ENCODE measurements at places on chromosomes 2 and 18. TPM values are rescaled to one million over a fixed set of nuclear protein-coding genes. Genes with fewer than 3 reads are reported as not detected.

GRCh38 chr2:65397122-65397521, 35.3 kb downstream of the SPRED2 start:
- H3K27ac ChIP-seq, result no peak overlapping the region
- no peak overlapping the region for H3K4me3 ChIP-seq
- peaks cover 56% of the 10 kb centered on the region for H3K4me1 ChIP-seq

DNA sequence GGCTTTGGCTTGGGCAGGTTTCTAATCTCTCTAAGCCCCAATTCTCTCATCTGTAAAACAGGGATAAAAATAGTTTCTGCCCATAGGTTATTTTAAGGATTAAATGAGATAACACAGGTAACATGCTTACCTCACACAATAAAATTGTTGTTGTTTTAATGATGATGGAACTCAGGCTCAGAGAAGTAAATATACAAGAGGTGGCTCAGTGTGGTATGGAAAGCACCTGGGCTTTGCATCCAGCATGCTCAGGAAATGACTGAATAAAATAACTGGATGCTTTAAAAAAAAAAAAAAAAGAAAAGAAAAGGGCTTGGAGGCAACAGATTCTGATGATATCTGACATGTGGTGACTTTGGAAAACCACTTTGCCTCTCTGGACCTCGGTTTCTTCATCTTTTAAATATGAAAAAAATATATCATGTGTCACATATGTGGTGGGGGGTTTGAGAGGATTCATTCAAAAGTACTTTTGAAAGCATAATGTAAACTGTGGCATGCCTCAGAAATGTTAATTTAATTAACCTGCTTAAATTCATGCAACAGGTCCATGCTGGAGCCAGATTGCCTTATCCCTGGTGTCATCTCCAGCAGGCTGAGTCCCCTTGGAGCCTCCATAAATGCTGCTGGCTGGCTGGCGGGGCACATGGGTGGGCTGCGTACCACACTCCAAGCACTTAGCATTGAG, 112.8 kb upstream of the CDC42EP3 start:
- DNase-seq, result no peak
- H3K4me3 ChIP-seq, result no peak overlapping the region
- no peak overlapping the region for H3K27ac ChIP-seq

DNA sequence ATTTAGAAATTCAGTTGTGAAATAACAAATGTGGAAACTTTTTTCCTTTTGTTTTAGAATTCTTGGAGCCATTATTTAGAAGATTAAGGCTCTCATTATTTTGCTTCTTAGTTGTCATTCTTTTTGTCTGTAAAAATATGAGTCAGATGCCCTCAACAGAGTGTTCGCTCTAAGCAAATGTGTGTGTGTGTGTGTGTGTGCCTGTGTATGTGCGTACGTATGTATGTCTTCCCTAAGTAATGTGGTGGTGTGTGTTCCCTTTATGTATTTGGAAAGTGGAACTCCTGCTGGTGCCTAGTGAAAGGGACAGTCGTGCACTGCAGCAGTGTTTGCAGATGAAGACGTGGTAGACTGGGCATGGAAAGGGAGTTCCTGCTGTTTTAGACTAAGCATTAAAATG, 27.5 kb downstream of the ZNF407 start:
- DNase-seq, result no peak
- no peak overlapping the region for H3K27ac ChIP-seq
- H3K4me1 ChIP-seq, result peaks cover 4% of the 10 kb centered on the region
- no peaks in the 10 kb centered on the region for H3K27me3 ChIP-seq

- no peak for DNase-seq
- no peaks in the 10 kb centered on the region for H3K4me1 ChIP-seq
- H3K4me3 ChIP-seq, result no peak overlapping the region
- no peak overlapping the region for H3K27ac ChIP-seq
- H3K27me3 ChIP-seq, result no peaks in the 10 kb centered on the region
Observed at GRCh38 chr2:23135481-23136100, 249.4 kb upstream of the KLHL29 start.

DNA sequence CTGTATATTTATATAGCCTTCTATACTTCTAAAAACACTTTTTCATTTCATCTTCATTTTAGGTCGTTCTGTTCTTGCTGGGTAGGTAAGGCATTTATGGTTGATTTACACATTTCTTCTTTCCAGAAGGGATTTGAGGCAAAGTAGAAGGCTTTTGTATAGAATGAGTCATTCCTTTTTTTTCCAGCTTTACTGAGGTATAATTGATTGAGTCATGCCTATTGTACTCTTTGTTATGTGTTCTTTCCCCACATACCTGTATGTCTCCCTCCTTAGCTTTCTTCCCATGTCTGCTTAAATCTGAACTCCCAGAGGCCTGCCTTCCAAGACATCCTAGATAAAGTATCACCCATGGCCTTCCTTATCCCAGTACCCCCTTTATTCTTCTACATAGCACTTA, 4.8 kb upstream of the CDC42EP3 start:
- no peak overlapping the region for H3K27ac ChIP-seq
- no peaks in the 10 kb centered on the region for H3K4me1 ChIP-seq
- no peak overlapping the region for H3K4me3 ChIP-seq
- H3K27me3 ChIP-seq, result no peaks in the 10 kb centered on the region
- H3K36me3 ChIP-seq, result no peaks in the 10 kb centered on the region

- peaks cover 10% of the 10 kb centered on the region for H3K36me3 ChIP-seq
- DNase-seq, result no peak
- no peaks in the 10 kb centered on the region for H3K4me1 ChIP-seq
- H3K4me3 ChIP-seq, result peak overlapping the region; percentile 89
- no peaks in the 10 kb centered on the region for H3K27me3 ChIP-seq
Observed at GRCh38 chr18:9135912-9136314, 668 bp upstream of the ANKRD12 start.

DNA sequence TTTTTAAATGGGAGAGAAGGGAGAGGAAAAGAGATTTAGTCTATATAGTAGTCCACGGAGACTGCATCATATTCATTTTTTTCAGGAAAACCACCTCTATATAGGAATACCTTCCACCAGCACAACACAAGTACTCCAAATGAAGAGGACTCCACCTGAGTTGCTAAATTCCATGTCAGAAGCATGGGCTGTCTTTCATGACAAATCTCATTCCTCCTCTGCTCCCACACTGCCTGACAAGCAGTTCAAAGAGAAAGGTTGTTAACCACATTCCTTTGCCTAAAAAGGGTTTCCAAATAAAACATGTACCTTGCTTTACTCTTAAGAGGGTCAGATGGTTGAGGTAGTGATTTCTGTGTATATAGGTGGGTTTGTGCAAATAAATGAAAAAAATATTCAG, 122.0 kb downstream of the TMEFF2 start:
- DNase-seq, result no peak
- H3K27ac ChIP-seq, result no peak overlapping the region
- no peaks in the 10 kb centered on the region for H3K27me3 ChIP-seq

GRCh38 chr18:24995056-24995455, 356.9 kb downstream of the ZNF521 start:
- DNase-seq, result no peak
- no peak overlapping the region for H3K4me3 ChIP-seq
- no peaks in the 10 kb centered on the region for H3K4me1 ChIP-seq
- H3K27ac ChIP-seq, result no peak overlapping the region
- H3K27me3 ChIP-seq, result no peaks in the 10 kb centered on the region

DNA sequence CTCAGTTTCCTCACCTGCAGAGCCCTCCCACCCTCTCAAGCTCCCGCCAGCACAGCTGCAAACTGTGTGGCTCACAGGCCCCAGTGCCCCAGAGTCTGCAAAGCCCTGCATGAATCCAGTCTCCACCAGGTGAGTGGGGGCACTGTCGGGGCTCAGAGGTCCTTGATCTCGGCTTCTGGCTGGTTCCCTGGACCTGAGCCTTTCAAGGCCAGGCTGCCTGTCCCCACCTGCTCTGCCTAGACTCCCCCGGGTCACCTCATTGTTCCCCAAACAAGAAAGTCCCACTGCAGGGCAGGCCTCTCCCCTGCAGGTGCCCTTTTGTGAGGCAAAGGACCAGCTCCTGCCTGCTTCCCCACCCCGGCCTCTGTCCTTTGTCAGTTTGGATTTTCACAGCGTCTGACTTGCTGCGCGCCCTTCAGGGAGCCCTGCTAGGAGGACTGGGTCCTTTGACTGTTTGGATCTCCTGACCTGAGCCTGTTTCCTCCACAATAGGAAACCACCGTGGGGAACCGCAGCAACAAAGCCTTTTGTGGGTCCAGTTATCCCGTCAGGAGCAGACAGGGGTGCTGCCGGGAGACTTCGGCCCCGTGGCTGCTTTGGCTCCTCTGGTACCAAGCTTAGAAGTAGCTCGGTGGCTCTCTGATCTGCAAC, 200.5 kb upstream of the HDAC4 start:
- H3K27me3 ChIP-seq, result no peaks in the 10 kb centered on the region
- no peaks in the 10 kb centered on the region for H3K36me3 ChIP-seq
- no peak overlapping the region for H3K27ac ChIP-seq
- no peak for DNase-seq
- H3K4me1 ChIP-seq, result no peaks in the 10 kb centered on the region

DNA sequence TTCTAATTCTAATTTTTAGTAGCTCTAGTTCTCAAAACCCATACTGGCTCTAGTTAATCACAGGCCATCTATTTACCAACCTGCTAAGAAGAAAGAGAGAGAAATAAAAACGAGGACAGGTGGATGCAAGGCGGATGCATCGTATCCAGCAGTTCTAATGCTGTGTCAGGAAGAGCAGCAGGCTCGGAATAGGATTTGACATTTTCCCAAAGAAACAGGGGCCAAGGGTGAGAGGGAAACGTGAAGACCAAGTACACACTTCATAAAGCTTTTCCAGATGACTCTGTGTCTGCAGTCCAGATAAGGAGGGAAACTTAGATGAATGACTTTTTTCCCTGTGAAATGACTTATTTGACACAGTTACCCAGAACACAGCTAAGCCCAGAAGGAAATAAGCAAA, 117.5 kb downstream of the ESCO1 start:
- DNase-seq, result no peak
- H3K27ac ChIP-seq, result no peak overlapping the region
- H3K4me3 ChIP-seq, result no peak overlapping the region

GRCh38 chr2:197345846-197346370, 35.3 kb upstream of the ANKRD44 start:
- no peaks in the 10 kb centered on the region for H3K27me3 ChIP-seq
- H3K4me3 ChIP-seq, result no peak overlapping the region
- H3K27ac ChIP-seq, result no peak overlapping the region
- no peak for DNase-seq
- no peaks in the 10 kb centered on the region for H3K36me3 ChIP-seq

- no peak overlapping the region for H3K4me3 ChIP-seq
- no peaks in the 10 kb centered on the region for H3K4me1 ChIP-seq
- no peaks in the 10 kb centered on the region for H3K36me3 ChIP-seq
- H3K27me3 ChIP-seq, result no peaks in the 10 kb centered on the region
Observed at GRCh38 chr2:113117541-113118262, 9.7 kb upstream of the IL1RN start.

DNA sequence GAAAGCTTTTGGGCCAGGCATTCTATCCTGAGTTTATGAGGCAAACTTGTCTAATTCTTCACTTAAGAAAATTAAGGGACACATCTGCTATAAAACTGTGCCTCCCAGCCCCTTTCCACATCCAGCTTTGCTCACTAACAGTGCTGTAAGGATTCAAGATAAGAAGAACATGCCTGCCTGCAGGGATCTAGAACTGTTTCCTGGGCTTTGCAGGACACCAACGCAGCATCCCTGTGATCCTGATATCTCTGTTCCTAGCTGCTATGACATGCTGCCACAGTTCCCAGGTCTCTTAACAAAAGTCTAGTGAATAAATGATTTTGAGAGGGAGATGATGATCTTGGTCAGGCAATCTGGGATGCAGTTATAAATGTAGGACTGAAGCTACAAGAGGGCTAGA, 12.4 kb downstream of the B4GALT6 start:
- H3K36me3 ChIP-seq, result no peaks in the 10 kb centered on the region
- peaks cover 11% of the 10 kb centered on the region for H3K4me1 ChIP-seq
- DNase-seq, result no peak
- H3K4me3 ChIP-seq, result no peak overlapping the region
- H3K27me3 ChIP-seq, result no peaks in the 10 kb centered on the region

GRCh38 chr2:225293638-225294037, 105.9 kb upstream of the NYAP2 start:
- H3K4me3 ChIP-seq, result no peak overlapping the region
- H3K36me3 ChIP-seq, result no peaks in the 10 kb centered on the region
- no peak overlapping the region for H3K27ac ChIP-seq

- DNase-seq, result no peak
- H3K4me3 ChIP-seq, result no peak overlapping the region
- H3K36me3 ChIP-seq, result no peaks in the 10 kb centered on the region
- no peaks in the 10 kb centered on the region for H3K27me3 ChIP-seq
Observed at GRCh38 chr2:39107156-39107555, 13.7 kb downstream of the SOS1 start.

DNA sequence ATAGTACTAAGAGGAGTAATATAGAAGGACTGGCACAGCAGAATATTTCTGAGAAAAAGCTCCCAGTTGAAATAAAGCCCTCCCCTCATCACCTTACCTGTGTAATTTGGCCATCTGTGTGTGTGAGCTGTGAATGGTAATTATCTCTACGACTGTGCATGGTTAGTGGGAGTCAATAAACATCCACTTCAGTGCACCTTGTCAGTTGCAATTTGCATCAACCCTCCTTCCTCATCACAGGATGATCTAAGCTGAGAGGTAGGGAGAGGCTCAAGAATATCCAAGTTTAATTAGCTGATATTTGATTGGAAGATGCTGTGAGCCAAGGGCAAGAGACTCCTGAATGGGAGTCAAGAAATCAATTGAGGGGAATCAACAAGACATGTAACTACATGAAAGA, 694.9 kb upstream of the KLHL29 start:
- H3K4me1 ChIP-seq, result peaks cover 5% of the 10 kb centered on the region
- H3K4me3 ChIP-seq, result no peak overlapping the region
- no peak for DNase-seq
- no peak overlapping the region for H3K27ac ChIP-seq

DNA sequence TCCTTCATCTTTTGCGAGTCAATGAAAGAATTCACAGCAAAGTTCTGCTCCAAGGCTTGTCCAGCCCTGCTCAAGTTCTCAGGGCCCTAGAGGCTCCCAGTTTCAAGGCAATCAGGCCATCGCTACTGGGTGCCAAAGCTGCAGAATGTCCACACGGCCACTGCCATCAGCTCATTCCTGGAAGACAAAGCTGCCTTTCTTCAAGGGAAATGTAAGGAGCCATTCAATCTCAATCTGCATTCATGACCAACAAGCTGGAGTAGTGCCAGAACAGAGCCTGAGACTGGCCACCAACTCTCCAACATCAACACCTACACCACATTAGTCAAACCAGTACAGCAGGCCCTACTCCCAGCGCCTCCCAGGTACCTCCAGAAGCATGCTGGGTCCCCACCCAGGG, 202.2 kb downstream of the TCF4 start:
- no peaks in the 10 kb centered on the region for H3K4me1 ChIP-seq
- no peaks in the 10 kb centered on the region for H3K36me3 ChIP-seq

GRCh38 chr2:45781464-45781811, 130.0 kb downstream of the PRKCE start:
- no peak overlapping the region for H3K4me3 ChIP-seq
- H3K27ac ChIP-seq, result no peak overlapping the region
- H3K4me1 ChIP-seq, result peaks cover 27% of the 10 kb centered on the region
- DNase-seq, result no peak

- H3K36me3 ChIP-seq, result no peaks in the 10 kb centered on the region
- no peak overlapping the region for H3K27ac ChIP-seq
- H3K4me1 ChIP-seq, result no peaks in the 10 kb centered on the region
- H3K27me3 ChIP-seq, result no peaks in the 10 kb centered on the region
- DNase-seq, result no peak
Observed at GRCh38 chr2:190862571-190862991, 18.0 kb upstream of the GLS start.

The TMEM200C gene
- not detected for total RNA-seq

The LOXHD1 gene
- total RNA-seq, result 0.44 TPM

The FHOD3 gene
- 15.6 TPM for total RNA-seq

The CCDC93 gene
- total RNA-seq, result 27.4 TPM

The SRD5A2 gene
- total RNA-seq, result not detected

The CAVIN2 gene
- 48.0 TPM for total RNA-seq

The MARCO gene
- 17.3 TPM for total RNA-seq

The EHD3 gene
- total RNA-seq, result 10.3 TPM

The ATP6V1C2 gene
- 0.30 TPM for total RNA-seq

The PAX3 gene
- total RNA-seq, result not detected

The LDAH gene
- total RNA-seq, result 17.3 TPM

Data from tibial nerve (tissue), 4 donors.